ENCODE measurements at places on chromosomes 6 and 20. TPM values are rescaled to one million over a fixed set of nuclear protein-coding genes. Genes with fewer than 3 reads are reported as not detected.

MYB gene
- total RNA-seq, result 2.5 TPM

SLC12A5 gene
- total RNA-seq, result not detected

FABP7 gene
- 0.16 TPM for total RNA-seq

HLA-DMB gene
- not detected for total RNA-seq

STMN3 gene
- 38.9 TPM for total RNA-seq

DYNLT2 gene
- 1.0 TPM for total RNA-seq

CTCFL gene
- total RNA-seq, result not detected

PPIL6 gene
- 1.6 TPM for total RNA-seq

APCDD1L gene
- 6.3 TPM for total RNA-seq

MLN gene
- total RNA-seq, result not detected

ASIP gene
- total RNA-seq, result not detected

PPP2R5D gene
- total RNA-seq, result 40.9 TPM

C6orf132 gene
- 1.5 TPM for total RNA-seq

GRIK2 gene
- total RNA-seq, result 0.65 TPM

LINC00237 gene
- not detected for total RNA-seq

DEFB127 gene
- total RNA-seq, result not detected

HRH3 gene
- total RNA-seq, result not detected

ENPP3 gene
- total RNA-seq, result under 0.01 TPM

ESR1 gene
- total RNA-seq, result 0.13 TPM
